AG09309 (cell line): ENCODE measurements at places on chromosomes 12 and 14.

- no peak for DNase-seq
Measured at GRCh38 chr14:59543873-59544272, 32.7 kb downstream of the CCDC175 start.

DNA sequence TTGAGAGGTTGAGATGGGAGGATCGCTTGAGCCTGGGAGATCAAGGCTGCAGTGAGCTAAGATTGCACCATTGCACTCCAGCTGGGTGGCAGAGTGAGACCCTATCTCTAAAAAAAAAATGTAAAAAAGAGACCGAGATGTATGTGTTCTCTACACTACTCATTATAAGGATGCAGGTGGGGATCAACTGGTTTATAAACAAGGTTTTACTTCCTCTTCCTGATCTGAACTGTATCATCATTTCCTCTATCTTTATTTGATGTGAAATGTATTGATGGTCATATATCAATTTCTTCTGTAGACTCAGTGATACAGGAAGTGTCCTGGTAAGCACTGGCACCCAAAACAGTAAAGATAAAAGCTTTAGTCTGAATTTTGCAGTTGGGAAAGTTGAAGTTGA is 20.1 kb upstream of the USP44 start:
- no peak for DNase-seq

- DNase-seq, result no peak
Measured at GRCh38 chr14:74956280-74957072, 1.1 kb upstream of the PGF start.

- no peak for DNase-seq
Measured at GRCh38 chr12:130849561-130850417, 10.7 kb upstream of the STX2 start.

GRCh38 chr12:126114441-126114840 is 1049.2 kb downstream of the AACS start:
- no peak for DNase-seq

GRCh38 chr12:87509237-87509820 is 519.9 kb downstream of the C12orf50 start:
- DNase-seq, result no peak

DNA sequence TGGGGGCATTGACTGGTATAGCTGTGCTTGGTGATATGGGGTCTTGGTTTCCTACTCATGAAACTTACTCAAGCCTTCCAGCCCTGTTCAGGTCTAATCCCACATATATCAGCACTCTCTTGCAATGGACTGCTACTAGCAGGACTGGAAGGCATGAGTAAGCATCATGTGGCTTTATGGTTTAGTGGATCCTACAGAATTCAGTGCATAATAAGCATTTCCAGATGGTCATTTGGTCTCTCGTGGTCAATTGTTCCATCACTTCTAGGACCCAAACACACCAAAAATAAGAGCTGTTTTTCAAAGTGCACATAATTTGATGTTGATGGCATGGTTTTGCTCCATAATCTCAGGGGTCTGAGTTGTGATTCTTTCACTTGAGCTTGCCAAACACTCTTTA is 114.4 kb downstream of the LMNTD1 start:
- DNase-seq, result no peak

- DNase-seq, result no peak
Measured at GRCh38 chr12:95339086-95339788, 121.6 kb downstream of the VEZT start.

DNA sequence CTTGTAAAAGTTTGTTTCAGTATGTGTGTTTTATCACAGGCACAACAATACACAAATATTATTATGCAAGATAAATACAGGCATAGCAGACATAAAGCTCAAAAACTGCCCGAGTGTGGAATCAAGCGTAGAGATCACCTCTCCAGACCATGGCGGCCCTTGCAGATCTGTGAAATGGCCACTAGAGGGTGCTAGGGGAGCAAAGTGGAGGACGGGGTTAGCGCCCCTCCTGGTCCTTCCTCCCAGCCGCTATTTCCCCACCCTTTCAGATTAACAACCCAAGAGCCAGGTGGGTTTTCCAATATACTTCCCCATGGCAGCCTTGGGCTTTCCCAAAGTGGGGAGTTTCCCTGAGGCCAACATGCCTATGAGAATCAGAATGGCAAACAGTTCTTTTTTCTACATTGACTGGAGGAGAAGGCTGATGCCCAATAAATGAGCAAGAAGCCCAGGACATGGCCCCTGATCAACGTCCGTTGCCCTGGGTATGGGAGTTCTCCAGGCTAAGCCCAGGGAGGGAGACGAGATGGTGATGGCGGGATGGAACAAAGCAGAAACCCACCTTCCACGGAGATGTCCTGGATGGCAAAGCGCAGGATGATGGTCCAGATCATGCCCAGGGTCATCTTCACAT is 67.4 kb downstream of the ACTN1 start:
- DNase-seq, result no peak

DNA sequence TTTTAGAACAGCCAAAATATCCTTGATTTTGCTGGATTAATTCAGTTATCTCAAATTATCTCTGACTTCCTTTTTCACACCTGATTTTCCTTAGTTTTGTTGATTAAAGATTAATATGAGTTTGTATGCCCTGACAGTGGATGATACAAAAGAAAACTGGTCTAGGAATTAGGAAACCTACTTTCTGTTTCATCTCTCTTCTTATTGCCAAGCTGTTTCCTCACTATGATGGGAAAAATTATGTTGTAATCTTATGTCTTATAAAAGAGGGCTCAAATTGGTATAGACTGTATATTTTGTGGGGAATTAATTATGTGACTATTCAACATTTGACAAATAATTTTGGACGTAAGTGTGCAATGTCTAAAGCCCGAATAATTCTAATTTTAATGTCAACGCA is 271.6 kb downstream of the FBXL14 start:
- no peak for DNase-seq

- no peak for DNase-seq
Measured at GRCh38 chr12:32309811-32310736, 89.3 kb upstream of the FGD4 start.

GRCh38 chr12:132335179-132335756 is 5.9 kb upstream of the GALNT9 start:
- DNase-seq, result no peak

DNA sequence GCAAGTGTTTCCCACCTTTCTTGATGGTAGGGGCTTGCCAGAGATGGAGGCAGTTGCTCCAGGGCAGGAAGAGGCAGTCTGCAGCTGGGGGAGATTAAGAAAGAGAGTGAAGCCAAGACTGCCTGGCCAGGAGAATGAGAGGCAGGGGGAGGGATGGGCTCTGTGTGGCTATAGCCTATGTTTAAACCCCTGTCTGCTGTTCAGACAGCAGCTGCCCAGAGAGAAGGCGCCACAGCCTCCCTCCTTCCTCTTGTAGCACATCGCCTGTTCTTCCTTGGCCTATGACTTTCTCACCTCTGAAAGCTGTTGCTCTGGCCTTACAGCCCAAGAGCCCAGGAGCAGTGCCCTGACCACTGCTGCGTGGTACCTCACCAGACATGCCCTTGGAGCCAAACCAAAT is 61.7 kb downstream of the EMP1 start:
- no peak for DNase-seq

DNA sequence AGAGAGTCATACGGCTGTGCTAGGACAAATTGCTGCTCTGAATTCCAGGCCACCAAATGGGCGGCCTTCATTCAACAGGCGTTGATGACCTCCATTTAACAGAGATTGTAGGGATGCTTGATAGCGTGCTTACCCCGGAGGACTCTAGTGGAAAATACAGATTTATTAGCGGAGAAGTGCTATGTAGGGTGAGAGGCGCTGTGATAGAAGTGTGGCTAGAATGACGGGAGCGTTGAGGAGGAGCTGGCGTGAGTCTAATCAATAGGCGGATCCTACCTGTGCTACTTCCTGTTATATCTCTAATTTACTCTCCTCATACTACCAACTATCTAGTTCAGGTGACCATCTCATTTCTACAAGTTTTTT is 668 bp downstream of the MRPS35 start:
- no peak for DNase-seq

DNA sequence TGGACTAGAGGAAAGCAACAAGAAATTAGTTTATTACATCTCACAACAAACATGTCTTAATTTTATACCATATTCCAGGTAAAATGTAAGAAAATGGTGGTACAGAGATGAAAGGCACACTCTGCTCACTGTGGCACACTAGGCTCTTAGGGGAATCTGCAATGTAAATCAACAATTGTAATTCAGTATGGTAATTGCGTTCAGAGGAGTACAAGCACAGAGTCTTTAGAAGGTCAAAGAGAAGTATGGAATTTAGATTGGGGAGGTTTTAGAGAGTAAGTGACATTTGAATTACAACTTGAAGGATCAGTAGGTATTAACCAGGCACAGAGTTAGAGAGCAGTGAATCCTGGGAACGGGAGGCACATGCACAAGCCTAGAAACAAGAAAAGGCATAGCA is 694.0 kb upstream of the USP15 start:
- DNase-seq, result no peak

DNA sequence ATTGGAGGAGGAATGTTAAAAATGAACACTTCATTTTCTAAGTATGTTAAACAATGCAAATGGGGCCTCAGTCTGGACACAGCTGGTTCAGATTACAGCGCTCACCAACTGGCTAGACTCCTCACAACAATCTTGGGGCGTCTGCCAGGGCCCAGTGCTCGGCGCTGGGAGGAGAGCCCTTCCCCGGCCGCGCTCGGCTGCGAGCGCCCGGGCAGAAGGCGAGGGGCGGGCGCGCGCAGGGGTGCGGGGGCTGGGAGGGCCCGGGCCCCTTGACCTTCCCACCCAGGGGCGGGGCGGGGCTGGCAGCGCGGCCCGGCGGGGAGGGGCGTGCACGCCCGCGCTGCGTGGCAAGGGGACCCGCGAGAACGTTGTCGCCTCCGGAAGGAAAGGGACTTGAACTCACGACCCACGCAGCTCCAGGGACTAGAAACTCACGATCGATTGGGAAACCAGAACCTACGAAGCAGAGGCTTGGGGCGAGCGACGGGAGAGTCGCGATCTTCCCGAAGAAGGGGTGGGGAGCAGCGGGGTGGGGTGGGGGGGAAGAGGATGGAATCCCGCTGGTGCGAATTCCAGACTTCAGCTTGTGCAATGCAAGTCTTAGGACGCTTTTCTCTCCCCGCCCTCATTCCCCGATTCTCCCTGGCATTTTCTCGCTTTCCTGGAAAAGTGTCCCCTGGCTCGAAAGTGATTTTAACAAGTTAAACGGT is at the start of gene FBLN5:
Gene FBLN5, minus strand, starts transcription at position 220 of the 710 bp plus-strand sequence. CDS start 465 bp downstream, outside the sequence.
- peak; percentile 74 for DNase-seq

- DNase-seq, result no peak
Measured at GRCh38 chr12:3791256-3791874, 38.5 kb upstream of the CRACR2A start.

DNA sequence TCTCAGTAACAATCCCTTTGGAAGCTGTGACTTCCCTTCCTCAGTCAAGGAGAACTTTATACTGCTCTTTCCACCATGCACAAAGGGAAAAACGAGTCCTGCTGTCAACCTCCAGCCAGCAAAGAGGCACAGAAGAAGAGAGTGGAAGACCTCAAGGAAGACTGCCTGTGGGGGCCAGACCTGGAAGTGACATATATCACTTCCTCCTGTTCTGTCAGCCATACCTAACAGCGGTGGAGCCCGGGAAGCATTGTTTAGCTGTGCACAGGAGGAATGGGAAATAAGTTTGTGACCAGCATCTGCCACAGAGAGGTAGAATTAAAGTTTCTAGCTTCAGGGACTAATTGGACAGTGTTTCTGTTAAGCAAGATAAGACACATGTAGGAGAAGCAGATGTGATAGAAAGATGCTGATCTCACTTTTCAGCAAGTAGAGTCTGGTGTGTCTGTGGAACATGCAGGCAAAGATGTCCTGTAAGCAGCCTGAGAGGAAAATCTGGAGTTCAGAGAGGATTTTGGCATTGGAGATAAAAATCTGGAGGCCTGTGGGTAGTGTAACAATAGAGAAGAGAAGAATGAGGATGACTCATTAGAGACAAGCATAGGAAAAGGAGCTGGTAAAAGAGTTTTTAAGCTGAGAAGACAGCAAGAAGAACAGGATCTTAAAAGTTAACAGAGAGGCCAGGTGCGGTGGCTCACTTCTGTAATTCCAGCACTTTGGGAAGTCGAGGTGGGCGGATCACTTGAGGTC is 141.6 kb upstream of the CPSF6 start:
- peak; percentile 14 for DNase-seq

GRCh38 chr14:56414236-56414635 is 165.4 kb upstream of the TMEM260 start:
- no peak for DNase-seq
